Daoy (cell line): ENCODE measurements at places on chromosomes 7 and 10. TPM values are rescaled to one million over a fixed set of nuclear protein-coding genes. Genes with fewer than 3 reads are reported as not detected.

The FKBP6 gene
- total RNA-seq, result under 0.01 TPM in 1 of 2 replicates, not detected in the other

The MRC1 gene
- total RNA-seq, result not detected in 2 replicates

- DNase-seq, result no peak
These were observed 485.4 kb downstream of the POM121L12 start for GRCh38 chr7:53520841-53521240.

DNA sequence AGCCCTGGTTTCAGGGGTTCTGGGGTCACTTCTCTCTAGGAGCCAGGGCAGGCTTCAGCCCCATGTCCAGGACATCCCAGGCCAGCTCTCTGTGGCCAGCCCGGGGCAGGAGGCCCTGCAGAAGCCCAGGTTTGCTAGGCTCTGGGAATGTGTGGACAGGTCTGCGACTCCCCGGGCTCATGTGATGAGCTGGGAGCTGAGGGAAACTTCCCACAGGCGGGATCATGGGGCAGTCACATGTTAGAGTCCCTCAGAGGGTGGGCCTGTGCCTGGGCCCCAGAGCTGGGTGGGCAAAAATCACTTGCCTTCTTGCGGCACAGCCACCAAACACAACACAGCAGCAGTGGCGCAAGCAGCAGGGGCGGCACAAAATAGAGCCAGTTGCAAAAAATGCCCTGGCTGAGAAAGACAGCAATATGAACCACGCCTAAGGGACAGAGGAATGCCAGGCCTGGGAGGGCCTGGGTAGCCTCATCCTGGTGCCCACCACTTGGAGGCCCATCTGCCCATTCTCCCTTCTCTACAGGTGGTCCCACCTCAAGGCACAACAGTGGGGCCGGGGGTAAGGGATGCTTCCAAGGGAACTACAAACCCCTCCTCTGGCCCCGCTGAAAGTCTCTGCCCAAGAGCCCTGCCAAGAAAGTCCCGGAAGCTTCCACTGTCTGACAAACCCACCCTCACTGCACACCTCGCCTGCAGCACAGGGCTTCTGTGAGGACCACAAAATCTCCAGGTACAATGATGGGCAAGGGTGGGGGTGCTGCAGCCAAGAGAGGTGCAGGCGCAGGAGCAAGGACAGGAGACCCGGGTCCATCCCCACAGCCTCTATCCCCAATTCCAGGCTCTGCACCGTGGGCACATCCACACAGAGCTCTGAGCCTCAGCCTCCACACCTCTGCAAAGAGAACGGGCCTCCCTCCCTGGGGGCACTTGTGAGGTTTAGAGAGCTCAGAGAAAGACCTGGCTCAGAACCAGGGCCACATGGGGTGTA lies 34.6 kb upstream of the ANTXRL start:
- no peak for DNase-seq

GRCh38 chr7:151853896-151854719 lies 22.8 kb downstream of the PRKAG2 start:
- no peak for DNase-seq

GRCh38 chr10:44995914-44996669 lies 4.6 kb upstream of the ZNF22 start:
- no peak for DNase-seq

GRCh38 chr7:42876182-42877068 lies 35.4 kb downstream of the C7orf25 start:
- peak; percentile 75 for DNase-seq

- no peak for DNase-seq
These were observed 99.4 kb upstream of the PODXL start for GRCh38 chr7:131655866-131656265.
